Stimulated activated CD8-positive, alpha-beta memory T cell treated with anti-CD3 and anti-CD28 coated beads, Interleukin-15, amount 100 ng/mL, for 24 hours (primary cell): ENCODE measurements at places on chromosomes 4 and X.

GRCh38 chr4:153553819-153554170 lies 87.6 kb downstream of the TMEM131L start:
- DNase-seq = no peak

DNA sequence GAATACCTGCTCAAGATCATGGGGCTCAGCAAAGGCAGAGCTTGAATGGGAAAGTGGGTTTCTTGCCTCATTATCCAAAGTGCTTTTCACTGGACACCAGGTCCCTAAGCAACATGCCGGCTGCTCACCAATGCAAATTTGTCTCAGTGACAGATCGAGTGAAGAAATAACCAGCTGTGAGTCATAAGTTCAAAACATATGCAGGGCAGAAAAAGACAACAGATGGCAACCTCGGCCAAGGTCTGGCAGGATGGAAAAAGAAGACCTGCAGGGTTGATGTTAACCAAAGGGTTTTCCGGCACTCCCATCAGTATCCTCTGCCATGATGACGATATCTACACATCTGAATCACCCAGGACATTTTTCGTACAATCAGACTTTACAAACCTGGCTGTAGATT lies 124.1 kb downstream of the AFAP1 start:
- no peak for DNase-seq

- no peak for DNase-seq
These were observed 43.1 kb upstream of the GPR78 start for GRCh38 chr4:8537041-8537461.

DNA sequence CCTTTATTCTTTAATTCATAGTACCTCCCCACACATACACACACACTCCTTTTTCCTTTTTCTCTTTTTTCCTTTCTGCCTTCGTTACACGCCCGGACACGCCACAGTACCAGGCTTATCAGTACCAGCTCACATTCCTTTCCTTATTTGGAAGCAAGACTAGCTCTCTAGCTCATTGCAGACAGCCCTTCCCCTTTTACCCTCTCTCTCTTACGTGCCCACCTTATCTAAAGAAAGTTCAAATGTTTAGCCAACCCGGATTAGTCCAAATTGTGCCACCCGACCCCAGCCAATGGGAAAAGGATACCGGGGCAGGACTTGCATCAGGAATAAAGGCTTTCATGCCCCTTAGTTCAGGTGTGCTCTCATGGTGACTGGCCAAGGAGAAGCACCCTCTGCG lies 194.7 kb upstream of the VCX3A start:
- DNase-seq = no peak

- DNase-seq = no peak
These were observed 1127.6 kb downstream of the ADGRL3 start for GRCh38 chr4:62327612-62328297.

GRCh38 chr4:99586322-99586721 lies 11.7 kb downstream of the MTTP start:
- no peak for DNase-seq
